ENCODE measurements at places on chromosomes 7 and 10.

- DNase-seq = no peak
Measured at GRCh38 chr7:122135275-122135674, 8.8 kb downstream of the AASS start.

DNA sequence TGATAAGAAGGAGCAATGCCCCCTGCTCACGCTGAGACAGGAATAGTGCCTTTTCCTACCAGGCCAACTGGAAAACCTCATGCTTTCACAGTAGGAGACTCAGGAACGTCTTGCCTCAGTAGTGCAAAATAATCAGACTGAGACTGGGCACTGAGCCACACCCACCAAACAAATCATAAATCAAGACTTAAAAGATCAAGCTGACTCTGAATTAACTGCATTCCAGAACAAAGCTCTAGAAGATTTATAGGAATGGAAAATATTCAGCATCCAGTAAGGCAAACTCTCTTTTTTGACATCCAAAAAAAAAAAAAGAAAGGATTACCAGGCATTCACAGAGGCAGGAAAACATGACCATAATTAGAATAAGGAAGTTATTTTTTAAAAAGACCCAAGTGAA lies 30.5 kb upstream of the SLC18A3 start:
- DNase-seq = no peak

DNA sequence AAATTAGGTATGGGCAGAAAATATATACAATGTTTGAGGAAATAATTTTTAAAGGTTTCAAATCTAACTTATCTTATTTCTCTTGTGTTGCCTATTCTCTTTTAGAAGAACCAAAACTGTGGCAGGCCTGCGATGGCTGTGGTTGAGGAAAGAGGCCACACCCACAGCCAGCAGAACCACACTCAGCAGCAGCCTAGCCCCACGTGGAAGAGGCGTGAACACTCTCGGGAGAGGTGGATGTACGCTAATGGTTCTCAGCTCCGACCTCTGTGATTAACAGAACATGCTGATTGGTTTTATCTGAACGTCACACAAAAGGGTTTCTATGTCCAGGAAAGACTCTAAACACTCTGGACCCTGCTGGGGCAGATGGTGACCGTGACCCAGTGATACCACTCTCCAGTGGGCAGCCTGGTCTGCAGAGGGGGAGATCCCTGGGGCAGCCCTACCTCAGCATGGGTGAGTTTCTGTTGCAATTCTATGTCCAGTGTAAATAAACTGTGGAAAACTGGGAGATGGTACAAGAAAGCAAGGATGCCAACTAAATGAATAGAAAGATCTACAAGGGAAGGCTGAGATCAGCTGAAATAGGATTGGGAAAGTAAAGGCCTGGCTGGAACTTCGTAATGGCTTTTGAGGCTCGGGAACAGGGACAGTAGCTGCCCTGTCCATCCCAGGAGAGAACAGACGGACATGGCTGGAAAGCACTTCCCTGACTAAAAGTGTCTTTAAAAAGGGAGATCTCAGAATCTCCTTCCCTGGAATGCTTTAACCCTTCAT lies 26.6 kb downstream of the DIP2C start:
- no peak for DNase-seq

GRCh38 chr7:2523941-2524807 lies 4.6 kb downstream of the LFNG start:
- DNase-seq = no peak

- no peak for DNase-seq
Measured at GRCh38 chr7:143975617-143976016, 21.0 kb downstream of the OR2F1 start.

- no peak for DNase-seq
Measured at GRCh38 chr7:37728747-37729146, 45.2 kb downstream of the GPR141 start.

GRCh38 chr7:135685306-135686084 lies 23.2 kb downstream of the STMP1 start:
- DNase-seq = no peak

- no peak for DNase-seq
Measured at GRCh38 chr10:127973791-127974311, 66.9 kb downstream of the PTPRE start.

DNA sequence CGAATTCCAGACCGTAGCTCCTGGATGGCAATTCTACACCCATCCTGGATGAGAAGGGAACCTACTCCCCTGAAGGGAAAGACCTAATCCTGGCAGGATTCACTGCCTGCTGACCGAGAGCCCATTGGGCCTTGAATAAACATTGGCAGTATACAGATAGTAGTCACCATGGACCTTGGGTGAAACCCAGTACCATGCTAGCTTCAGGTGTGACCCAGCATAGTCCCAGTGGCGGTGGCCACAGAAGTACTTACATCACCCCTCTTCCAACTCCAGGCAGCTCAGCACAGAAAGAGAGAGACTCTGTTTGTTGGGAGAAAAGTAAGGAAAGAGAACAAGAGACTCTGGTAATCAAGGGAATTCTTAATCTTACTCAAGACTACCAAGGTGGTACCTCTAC lies 97.2 kb upstream of the SLC13A1 start:
- no peak for DNase-seq

DNA sequence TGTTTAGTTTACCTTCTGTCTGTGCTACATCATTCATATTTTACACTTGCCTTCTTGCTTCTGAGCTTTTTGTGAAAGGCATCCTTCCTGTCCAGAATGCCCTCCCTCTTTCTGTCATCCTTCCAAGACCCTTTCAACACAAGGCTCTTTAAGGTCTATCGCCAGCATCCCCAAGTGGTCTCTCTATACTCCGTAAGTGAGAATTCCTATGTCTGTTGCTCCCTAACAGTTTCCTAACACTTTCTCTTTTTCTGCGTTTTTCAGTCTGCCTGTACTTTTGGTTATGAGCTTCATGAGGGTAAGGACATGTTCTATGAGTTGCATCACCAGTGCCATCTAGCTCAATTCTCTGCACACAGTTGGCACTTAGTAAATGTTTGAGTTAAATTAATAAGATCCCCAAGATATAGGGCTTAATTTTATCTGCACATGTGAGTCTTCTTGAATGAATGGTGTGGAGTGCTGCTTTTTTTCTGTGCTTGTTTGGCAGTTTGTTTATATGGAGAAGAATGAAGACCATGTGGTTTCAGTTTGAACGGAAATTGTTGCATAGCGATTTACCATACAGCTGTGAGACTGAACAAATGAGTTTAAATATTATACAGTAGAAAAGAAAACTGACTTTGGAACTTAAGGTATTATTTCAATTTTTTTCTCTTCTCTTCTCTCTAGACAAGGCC lies 29.4 kb downstream of the RABGEF1 start:
- DNase-seq = no peak

GRCh38 chr7:16397501-16398145 lies 23.7 kb downstream of the CRPPA start:
- DNase-seq = no peak

- no peak for DNase-seq
Measured at GRCh38 chr10:71975087-71975870, 11.1 kb downstream of the CHST3 start.

DNA sequence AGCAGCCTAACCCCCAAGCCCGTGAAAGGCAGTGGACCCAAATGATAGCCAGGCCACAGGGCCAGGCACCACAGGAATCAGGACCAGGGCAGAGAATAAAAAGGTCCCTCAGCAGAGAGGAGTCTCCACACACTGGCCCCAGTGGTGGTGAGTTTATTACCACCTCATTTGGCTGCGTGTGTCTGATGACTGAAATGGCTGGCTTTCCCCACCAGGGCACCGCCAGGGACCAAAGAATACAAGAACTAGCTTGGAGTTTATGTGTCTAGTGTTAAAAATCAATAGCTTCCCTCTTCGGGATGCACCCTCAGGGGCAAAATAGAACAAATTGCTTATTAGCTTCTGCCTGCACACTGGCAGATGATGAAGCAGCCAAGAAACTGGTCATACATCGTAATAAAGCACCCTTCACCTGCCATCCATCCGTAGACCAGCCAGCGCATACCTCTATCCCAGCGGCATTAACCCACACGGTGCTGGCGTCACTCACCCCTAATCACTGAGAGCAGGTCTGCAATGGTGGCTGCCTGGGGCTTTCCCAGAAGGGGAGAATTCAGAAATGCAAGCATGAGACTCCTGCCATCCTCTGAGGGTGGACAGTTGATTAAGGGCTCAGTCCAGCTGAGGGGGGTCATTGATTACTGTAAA lies 223.7 kb upstream of the ZMIZ1 start:
- no peak for DNase-seq

- no peak for DNase-seq
Measured at GRCh38 chr10:90418869-90419652, 438.8 kb downstream of the HTR7 start.

- no peak for DNase-seq
Measured at GRCh38 chr7:94440451-94441039, 45.9 kb downstream of the COL1A2 start.

DNA sequence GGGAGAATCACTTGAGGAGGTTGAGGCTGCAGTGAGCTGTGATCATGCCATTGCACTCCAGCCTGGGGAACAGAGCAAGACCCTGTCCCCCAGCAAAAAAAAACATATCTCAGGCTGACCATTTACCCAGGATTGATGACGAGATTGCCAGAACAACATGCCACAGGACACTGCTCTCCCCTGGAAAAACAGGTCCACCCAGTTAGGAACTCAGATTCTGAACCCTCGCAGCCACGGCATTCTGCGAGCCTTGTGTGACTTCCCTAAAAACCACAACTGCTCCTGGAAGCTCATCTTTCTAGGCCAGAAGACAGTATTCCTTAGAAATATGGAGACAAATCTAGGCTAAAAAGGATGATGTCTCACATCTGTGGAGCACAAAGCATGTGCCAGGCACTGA lies 42.1 kb upstream of the SH2B2 start:
- DNase-seq = no peak

DNA sequence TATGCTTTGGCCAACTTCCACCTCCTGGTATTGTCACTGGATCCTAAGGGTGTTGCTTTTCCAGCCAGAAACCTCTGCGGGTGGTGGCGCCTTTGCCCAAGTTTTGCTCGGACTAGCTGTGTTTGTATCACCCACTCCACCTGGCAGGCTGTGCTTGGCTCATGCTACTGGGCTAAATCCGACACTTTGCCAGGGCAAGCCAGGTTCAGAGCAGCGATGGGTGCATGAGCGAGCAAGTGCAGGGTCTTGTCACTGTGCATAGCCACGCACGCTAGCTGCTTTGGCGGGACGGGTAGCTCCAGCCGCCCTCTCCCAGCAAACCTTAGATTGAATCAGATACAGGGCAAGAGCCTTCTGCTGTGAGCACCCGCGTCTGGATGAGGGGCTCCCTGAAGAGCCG lies 737.5 kb downstream of the PCDH15 start:
- no peak for DNase-seq

DNA sequence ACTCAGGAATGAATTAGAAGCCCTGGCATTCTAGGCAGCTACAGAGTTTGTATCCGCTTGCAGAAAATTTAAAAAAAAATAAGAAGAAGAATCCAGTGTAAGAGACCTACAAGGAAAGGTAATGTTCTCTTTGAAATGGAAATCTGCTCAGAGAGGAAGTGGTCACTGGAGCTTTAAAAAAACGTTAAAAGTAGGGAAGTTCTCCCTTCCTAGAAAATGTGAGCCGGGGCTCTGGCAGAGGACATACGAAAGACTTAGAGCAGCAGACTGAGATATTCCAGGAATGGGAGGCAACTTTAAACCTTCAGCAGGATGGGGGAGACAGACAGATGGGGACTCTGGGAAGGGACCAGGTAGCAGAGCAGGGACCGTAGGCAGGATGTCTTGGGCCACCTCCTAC lies 149.4 kb upstream of the NPS start:
- no peak for DNase-seq

DNA sequence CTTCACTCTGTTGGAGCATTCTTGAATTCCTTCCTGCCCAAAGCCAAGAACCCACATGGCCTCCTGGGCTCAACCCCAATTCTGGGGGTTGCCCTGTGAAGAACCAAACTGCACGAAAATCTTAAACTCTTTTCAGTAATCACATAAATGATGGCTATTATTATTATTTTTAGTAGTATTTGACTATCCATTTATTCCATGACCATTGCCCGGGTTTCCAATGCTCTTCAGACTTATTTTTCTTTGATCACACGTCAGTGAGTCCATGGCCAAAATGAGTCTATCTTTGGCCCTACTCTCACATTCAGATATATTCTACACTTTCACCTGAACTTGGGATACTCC lies 185.9 kb downstream of the AVL9 start:
- no peak for DNase-seq

DNA sequence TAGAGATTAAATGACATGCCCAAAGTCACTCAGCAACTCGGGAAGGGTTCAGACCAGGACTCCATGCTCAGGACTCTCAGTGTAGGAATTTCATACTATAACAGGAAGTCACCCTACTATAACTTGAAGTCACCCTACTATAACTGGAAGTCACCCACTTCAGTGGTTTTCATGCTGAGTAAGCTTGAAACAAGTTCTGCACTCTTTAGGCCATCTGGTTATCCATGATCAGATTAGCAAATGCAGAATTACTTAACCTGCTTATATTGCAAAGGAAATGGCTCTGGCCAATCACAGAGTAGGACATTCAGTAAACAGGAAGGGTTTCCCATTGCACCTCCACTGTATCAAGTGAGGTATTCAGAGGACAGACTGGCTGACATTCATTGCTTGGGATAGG lies 1240.4 kb downstream of the GATA3 start:
- no peak for DNase-seq

DNA sequence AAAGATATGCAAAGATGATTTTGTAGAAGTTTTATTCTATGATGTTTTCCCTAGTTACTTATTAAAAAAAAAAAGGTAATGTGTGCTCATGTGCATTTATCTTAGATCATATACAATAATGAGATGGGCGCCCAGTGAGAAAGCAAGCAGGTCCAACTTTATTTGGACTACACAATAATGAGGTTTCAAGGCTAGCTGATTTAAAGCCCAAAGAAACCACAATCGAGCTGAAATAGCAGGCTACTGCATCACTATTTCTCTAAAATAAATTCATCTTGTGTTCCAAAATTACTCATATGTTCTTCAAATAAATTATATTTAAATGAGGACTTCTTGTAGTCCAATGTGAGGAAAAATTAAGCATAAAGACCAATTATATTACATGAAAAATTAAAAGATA lies 110.1 kb downstream of the JMJD1C start:
- DNase-seq = no peak

DNA sequence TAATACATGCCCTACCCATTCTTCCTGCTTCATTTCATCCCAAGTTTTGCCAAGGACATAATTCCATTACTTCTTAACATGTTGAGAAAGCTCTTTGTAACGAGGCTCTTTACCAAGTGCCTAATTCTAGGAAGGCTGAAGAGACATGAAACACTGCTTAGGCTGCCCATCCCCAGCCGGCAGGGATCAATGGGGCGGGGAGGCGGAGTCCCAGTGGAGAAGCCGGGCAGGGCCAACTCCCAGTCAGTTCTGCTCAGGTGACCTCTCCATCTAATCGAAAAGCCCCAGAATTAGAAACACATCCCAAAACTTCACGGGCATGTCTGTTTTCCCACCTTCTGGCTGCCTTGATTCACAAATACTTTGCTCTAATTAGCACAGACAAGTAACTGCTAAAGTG lies 89.5 kb upstream of the LYZL1 start:
- no peak for DNase-seq

Measured in stimulated activated CD4-positive, alpha-beta T cell treated with anti-CD3 and anti-CD28 coated beads, Interleukin-4, amount 100 ng/mL, for 4 hours (primary cell).